ENCODE measurements at places on chromosomes 4 and X.

DNA sequence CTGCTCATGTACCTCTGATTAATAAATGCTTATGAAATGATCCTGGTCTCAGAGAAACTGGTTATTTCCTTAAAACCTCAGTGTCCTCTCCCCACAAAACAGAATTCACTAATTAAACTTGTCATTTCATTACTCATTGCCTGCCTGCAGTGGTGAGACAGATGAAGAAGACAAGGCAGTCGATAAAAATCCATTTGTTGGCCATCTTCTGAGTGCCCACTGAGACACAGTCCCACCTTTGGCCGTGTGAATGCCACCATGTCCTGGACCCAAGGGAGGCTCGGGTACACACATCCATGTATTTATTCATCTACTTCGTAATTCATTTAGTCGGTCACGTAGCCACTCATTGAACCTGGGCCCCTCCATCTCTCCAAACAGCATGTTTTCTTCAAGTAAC lies 3.5 kb downstream of the S100P start:
- DNase-seq = no peak

DNA sequence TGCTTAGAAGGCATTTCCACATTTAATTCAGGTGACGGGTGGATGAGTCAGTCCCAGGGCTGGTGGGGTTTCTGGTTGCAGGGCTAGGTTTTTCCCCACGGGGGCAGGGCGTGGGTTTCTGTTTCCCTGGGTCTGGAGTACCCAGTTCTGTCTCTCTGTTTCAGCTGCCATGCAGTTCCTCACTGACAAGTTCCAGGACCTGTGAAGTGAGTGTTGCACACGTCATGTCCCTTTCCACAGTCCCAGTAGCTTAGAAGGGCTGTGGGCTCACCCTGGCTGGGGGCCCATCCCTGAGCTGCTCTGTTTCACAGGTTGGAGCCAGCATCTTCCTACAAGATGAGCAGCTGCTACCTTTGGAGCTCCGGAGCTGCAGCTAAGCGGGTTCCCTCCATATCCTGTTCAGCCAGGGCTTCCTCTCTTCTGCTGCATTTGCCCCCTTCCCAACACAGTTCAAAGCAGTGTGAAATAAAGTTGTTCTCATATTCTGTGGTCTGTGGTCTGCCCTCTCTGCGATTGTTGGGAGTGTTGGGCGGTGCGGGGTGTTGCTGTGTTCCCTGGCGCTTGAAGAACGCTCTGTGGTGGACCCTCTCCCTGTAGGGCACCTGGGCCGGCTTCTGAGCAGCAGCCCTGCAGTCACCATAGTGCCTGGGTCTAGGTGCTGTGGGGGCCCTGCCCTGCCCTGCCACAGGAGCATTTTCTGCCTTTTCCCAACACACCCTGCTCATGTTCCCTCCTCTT lies 3.9 kb downstream of the LOC101059915 start:
- peak; percentile 37 for DNase-seq

- peak; percentile 43 for DNase-seq
Measured at GRCh38 chrX:51420610-51421009, 75.8 kb downstream of the NUDT11 start.

- DNase-seq = no peak
Measured at GRCh38 chr4:113978561-113979147, 793 bp downstream of the ARSJ start.

GRCh38 chrX:146006637-146007036 lies 189.0 kb downstream of the SLITRK2 start:
- no peak for DNase-seq

DNA sequence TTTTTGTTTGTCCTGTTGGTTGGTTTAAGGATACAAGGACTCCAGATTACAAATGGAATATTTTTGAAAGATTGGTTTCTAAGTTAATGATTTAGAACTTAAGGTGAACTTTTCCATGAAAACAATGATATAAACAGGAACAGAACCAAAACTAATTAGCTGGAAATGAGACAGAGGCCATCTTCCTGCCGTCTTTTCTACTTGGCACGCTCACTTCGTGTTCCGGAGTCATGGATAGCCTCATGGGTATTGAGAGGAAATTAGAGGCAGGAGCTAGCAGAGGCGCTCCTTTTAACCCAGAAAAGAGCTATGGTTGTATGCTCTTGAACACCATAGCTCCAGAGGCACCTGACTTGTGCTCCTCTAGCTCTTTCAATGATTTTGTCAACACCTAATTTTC lies 2.4 kb downstream of the FAM241A start:
- no peak for DNase-seq
